CD8-positive, alpha-beta memory T cell (primary cell): ENCODE measurements at places on chromosomes 5 and 9. TPM values are rescaled to one million over a fixed set of nuclear protein-coding genes. Genes with fewer than 3 reads are reported as not detected.

Gene CDH6
- total RNA-seq, result not detected

Gene ZNF454
- total RNA-seq, result not detected

Gene WASHC1
- 15.7 TPM for total RNA-seq

Gene CCNJL
- not detected for total RNA-seq

Gene ARHGEF39
- 7.7 TPM for total RNA-seq
